ENCODE measurements at places on chromosomes 2 and 18.

DNA sequence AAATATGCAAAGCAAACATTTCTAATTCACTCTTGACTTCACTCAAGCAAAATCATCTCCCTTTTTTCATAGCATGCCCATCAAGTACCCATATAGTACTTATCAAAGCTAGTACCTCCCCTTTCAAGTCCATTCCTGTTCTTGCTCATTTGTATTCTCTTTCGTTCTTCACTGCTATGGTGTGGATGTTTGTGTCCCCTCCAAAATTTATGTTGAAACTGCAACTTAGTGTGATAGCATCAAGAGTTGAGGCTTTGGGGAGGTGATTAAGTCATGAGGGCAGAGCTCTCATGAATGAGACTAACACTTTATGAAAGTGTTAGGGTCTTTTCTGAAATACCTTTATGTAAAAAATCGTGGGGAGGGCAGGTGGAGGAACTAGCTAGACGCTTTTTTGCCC lies 52.9 kb downstream of the RNU4ATAC start:
- DNase-seq: no peak

- no peak for DNase-seq
Observed at GRCh38 chr2:148201075-148202004, 180.4 kb downstream of the MBD5 start.

GRCh38 chr2:62660582-62661262 lies 44.8 kb upstream of the EHBP1 start:
- DNase-seq: no peak

DNA sequence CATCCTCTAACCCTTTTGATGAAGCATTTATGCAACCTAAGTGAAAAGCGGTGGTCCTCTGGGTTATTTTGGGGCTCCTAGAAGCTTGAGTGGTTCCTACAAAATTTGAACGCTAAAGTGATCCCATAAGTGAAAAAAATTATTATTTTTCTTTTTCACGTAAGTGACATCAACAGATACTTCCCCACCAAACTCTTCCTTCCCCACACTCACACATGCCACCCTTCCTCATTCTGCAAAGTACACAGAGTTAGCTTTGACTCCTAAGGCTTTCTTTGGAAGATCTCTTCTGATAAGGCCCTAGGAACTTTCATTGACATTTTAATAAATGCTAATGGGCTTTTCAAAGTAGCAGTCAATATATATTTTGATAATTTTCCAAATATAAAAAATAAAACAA lies 109.7 kb downstream of the DOCK10 start:
- no peak for DNase-seq

- DNase-seq: no peak
Observed at GRCh38 chr2:10880586-10881321, 31.0 kb upstream of the KCNF1 start.
